ENCODE measurements at places on chromosomes 2 and 18. TPM values are rescaled to one million over a fixed set of nuclear protein-coding genes. Genes with fewer than 3 reads are reported as not detected.

OTOS gene
- total RNA-seq = not detected

AOX1 gene
- 575 TPM for total RNA-seq

KLHL41 gene
- 0.22 TPM for total RNA-seq

TRAF3IP1 gene
- total RNA-seq = 10.6 TPM

DNA sequence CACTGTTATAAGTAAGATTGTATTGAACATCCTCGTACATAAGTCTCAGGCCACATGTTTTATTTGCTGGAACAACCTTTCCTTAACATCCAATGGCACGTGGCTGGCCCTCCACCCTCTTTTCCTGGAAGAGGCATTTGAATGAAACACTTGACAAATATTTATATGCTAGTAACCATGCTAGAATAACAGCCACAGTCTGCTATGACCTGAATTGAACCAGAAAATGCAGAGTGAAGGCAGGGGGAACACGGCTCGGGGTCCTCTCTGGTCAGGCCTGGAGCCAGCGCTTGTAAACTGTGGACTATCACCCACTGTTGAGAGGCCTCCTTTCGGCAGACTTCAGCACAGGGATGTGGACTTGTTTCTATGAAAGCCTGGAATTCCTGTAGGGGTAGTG, 198.2 kb upstream of the COPS8 start:
- DNase-seq = no peak

GRCh38 chr2:38214209-38214717, 138.3 kb upstream of the CYP1B1 start:
- DNase-seq = no peak

DNA sequence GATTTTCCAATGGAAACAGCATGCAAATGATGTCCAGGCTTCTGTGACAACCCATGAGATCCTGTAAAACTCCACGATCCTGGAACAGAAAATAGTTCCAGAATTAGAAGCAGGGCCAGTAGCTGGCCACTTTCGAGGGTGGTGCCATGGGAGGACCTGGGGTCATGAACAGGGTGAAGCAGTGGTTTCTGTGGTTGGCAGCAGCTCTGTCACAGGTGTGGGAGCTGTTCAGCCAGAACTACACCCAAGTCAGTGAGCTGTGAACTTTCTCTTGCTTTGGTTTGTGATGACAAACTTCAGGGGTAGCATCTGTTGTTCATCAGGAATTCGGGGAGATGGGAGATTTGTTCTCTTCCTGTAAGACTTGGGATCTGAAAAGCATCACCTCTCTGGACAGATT, 314.4 kb upstream of the NT5C1B start:
- DNase-seq = no peak

- no peak for DNase-seq
Observed at GRCh38 chr2:230234845-230235244, 9.3 kb downstream of the SP140 start.

DNA sequence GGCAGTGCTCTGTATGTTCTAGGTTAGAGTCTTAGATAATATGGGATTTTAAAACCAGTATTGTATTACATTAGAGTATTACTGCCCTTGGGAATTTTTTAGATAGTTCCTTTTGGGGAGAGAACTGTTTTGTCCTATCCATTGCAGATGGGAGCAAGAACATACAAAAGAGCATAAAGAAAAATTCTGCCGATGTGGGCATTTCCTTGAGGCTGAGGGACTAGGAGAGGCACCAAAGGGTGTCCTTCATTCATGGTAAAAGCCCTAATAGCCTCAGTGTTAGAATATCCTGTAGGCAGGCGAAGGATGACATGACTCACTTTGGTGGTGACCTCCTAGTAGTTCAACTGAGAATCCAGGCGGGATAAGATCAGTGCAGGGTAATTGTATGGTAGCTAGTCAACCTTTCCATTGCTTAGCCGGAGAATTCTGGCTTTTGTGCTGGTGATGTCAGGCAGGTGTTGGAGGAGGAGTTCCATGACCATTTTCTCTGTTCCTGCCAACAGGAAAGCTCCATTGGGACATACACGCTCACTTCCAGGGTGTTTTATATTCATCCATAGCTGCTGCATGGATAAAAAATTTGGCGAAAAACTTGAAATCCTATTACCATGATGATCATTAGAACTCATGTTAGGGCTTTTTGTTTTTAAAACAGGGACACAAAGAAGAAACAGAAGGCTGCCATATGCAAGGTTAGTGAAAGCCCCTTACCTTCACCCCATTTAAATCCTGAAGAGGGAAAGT, 28.1 kb downstream of the EPAS1 start:
- no peak for DNase-seq

DNA sequence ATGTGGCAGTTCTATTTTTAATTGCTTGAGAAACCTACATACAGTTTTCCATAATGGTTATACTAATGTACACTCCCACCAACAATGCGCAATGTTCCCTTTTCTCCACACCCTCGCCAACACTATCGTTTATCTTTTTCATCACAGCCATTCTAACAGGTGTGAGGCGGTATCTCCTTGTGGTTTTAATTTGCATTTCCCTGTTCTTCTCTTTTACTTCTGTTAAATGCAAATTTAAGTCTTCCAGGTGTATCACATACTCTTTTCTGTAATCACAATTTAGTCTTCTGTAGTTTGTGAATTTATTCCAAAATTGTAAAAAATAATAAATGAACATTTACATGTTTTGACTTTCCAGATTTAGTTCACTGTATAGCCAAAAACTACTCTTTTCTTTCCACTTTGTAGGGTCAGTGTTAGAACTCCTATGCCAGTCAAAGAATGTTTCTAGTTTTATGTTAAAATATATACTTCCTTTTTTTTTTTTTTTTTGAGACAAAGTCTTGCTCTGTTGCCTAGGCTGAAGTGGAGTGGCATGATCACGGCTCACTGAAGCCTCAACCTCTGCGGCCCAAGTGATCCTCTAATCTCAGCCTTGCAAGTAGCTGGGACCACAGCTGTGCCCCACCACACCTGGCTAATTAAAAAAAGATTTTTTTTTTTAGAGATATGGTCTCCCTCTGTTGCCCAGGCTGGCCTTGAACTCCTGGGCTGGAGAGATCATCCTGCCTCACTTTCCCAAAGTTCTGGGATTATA, 15.4 kb upstream of the ACYP2 start:
- no peak for DNase-seq

All from right lobe of liver (tissue), 6 donors.